Left ventricle myocardium inferior (tissue), 1 donor: ENCODE measurements at places on chromosomes 6 and 20. TPM values are rescaled to one million over a fixed set of nuclear protein-coding genes. Genes with fewer than 3 reads are reported as not detected.
A peak's percentile ranks its signal among the peaks of the same experiment; 100 is the strongest.

DNA sequence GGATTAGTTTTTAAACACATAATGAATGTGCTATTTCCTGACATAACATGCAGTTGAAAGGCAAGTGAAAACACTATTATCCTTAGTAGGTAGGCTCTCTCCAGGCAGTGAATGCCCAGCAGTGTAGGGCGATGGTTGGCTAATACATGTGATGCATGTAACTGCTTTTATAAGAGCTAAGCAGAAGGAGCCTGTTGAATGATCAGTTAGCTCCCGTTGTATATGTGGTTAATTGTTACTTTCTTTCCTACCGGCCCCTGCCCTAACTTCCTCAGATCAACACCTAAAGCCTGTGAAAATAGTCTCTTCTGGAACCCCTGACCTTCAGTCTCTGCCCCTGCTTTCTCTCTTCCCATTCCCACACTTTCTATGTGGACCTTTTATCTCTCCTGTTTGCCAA, 10.5 kb downstream of the SOX4 start:
- H3K4me3 ChIP-seq, result no peak overlapping the region
- no peak overlapping the region for H3K27ac ChIP-seq
- no peaks in the 10 kb centered on the region for H3K36me3 ChIP-seq

DNA sequence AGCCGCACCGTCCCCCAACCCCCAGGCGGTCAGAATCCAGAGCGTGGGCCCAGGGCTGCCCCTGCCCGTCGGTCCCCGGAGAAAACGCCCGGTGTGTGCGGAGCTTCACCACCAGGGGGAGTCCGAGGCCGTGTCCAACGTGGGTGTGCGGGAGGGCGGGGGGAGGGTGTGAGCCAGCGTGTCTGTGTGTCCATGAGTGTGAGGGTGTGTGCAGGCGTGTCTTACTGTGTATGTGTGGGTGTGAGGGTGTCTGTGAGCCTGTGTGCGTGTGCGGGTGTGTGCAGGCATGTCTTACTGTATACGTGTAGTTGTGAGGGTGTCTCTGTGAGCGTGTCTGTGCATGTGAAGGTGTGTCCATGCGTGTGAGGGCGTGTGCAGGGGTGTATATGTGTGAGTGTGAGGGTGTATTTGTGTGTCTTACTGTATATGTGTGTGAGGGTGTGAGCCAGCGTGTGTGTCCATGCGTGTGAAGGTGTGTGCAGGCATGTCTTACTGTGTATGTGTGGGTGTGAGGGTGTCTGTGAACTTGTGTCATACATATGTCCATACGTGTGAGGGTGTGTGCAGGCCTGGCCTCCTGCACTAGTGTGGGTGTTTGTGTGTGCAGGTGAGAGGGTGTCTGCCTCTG, 24.6 kb upstream of the GATA5 start:
- H3K27ac ChIP-seq, result no peak overlapping the region
- peaks cover 15% of the 10 kb centered on the region for H3K27me3 ChIP-seq
- H3K36me3 ChIP-seq, result no peaks in the 10 kb centered on the region
- no peak overlapping the region for H3K4me3 ChIP-seq
- peak; percentile 81 for DNase-seq

DNA sequence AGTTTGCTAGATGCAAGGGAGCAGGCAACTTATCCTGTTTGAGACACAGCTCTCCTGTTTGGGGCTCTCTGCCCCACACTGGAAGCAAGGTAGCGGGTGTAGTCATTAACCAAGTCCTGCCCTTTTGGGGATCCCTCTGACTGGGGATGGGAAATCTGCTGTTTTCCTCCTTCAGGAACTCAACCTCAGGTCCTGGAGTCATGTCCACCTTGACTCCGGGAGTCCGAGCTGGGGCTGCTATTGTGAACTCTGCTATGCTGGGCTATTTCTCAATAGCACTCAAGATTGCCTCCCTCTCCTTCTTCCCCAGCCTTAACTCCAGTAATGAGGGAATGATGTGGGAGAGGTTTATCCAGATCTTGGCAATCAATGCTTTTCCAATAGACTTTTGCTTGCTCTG, 54.1 kb upstream of the CHD6 start:
- peaks cover 54% of the 10 kb centered on the region for H3K27me3 ChIP-seq
- H3K4me3 ChIP-seq, result no peak overlapping the region
- no peak for DNase-seq
- no peaks in the 10 kb centered on the region for H3K36me3 ChIP-seq

DNA sequence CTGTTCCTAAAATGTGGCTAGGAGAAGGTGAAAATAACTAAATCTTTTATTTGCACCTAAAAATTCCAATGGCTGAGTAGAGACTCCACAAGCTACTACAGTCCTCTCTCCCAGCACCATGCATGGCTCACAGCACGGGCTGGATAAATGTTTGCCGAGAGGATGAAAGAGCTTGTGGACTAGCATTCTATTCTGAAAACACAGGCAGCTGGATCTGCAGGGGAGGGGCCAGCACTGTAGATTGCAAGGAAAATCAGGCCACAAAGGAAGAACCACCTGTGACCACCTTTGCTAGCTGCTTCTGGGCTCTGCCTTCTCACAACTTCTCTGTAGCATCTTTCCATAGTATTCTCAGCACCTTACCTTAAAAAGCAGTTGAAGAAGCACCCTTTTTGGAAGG, 46.6 kb downstream of the CLIC5 start:
- no peaks in the 10 kb centered on the region for H3K27me3 ChIP-seq
- H3K4me1 ChIP-seq, result peaks cover 100% of the 10 kb centered on the region
- H3K27ac ChIP-seq, result peak overlapping the region; percentile 89
- DNase-seq, result no peak
- peak overlapping the region; percentile 45 for H3K4me3 ChIP-seq

DNA sequence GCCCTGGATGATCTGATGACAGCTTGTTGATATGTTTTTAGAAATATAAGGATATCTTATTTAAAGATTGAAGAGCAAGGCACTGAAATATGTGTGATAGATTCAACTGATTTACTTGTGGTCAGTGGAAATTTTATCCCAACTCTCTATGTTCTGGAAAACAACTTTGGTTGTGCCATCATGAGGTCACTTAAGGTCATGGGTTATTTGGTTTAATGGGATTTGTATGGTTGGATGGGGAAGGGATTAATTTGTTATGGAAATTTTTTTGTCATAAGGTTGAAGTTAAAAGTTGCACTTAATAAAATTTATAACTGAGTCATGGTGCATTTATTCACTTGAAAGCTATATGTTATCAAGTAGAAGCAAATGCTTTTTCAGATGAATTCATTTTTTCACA, 214.3 kb upstream of the LAMP5 start:
- no peak overlapping the region for H3K27ac ChIP-seq
- no peaks in the 10 kb centered on the region for H3K36me3 ChIP-seq
- DNase-seq, result no peak
- no peak overlapping the region for H3K4me3 ChIP-seq

- H3K4me1 ChIP-seq, result peaks cover 96% of the 10 kb centered on the region
- H3K4me3 ChIP-seq, result peak overlapping the region; percentile 19
- DNase-seq, result no peak
- no peaks in the 10 kb centered on the region for H3K27me3 ChIP-seq
Measured at GRCh38 chr6:44122801-44123200, 4.5 kb downstream of the MRPL14 start.

Gene BPIFB1
- not detected for total RNA-seq

Gene ADAM33
- 10.8 TPM for total RNA-seq

Gene HLA-DQB2
- total RNA-seq, result 1.9 TPM

Gene DEFB124
- total RNA-seq, result not detected
